Stimulated activated memory B cell treated with anti-CD40 and anti-IgM and Interleukin-4, amounts not matched to agents 10 μg/mL and 1 μg/mL and 100 μg/mL, for 72 hours (primary cell): ENCODE measurements at places on chromosomes 2 and 18.

- no peak for ATAC-seq
Observed at GRCh38 chr2:4174796-4175195, 471.4 kb downstream of the DCDC2C start.

DNA sequence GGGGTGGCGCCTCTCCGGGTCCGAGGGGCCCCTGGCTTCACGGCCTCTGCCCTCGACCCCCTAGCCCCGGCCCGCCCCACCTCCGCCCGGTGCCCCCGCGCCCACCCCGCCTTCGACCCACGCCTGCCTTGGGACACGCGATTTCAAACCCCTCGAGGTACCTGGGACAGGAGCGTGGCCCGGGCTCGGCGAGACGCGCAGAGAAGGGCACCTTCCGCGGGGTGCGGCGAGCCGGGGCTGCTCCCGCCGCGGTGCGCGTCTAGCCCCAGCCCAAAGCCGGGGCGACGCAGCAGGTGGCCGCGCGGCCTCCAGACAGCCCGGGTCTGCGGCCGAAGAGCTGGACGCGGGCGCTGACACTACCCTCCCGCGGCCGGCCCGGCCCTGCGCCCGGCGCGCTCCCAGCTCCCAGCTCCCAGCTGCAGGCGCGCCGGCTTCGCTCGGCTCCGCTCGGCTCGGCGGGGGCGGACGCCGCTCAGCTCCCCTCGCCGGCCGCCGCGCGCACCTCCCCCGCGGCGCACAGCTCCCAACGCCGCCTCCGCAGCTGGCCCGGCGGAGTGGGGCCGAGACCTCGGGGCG, at the start of gene CRACDL:
Gene CRACDL (minus strand): TSS at position 449 of the 576 bp plus-strand sequence. CDS start 89,425 bp downstream, outside the sequence.
- ATAC-seq: peak; percentile 10

GRCh38 chr2:43073401-43073825, 153.0 kb downstream of the ZFP36L2 start:
- no peak for ATAC-seq

DNA sequence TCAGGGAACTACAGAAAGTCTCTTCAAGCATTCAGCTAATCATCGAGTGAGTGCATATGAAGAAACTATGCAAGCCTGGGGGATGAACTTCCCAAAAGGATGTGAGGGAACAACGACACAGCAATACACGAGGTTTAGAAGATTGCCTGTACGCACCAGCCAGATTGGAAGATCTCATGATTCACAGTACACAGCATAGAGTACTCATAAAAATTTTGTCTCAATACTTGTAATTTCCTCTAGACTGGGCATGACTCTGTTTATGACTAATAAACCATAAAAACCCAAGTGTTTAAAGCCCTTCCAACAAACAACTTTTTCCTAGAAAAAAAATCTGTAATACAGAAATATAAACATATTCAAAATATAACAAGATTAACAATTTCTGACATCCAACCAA, 279.7 kb downstream of the KCNJ3 start:
- ATAC-seq: no peak

- ATAC-seq: no peak
Observed at GRCh38 chr2:199770716-199771115, 80.3 kb downstream of the FTCDNL1 start.

- ATAC-seq: no peak
Observed at GRCh38 chr2:136332436-136333095, 214.6 kb upstream of the CXCR4 start.

GRCh38 chr18:73691118-73691517, 456.5 kb downstream of the FBXO15 start:
- ATAC-seq: no peak

- no peak for ATAC-seq
Observed at GRCh38 chr2:224819075-224819474, 102.9 kb upstream of the CCDC195 start.

DNA sequence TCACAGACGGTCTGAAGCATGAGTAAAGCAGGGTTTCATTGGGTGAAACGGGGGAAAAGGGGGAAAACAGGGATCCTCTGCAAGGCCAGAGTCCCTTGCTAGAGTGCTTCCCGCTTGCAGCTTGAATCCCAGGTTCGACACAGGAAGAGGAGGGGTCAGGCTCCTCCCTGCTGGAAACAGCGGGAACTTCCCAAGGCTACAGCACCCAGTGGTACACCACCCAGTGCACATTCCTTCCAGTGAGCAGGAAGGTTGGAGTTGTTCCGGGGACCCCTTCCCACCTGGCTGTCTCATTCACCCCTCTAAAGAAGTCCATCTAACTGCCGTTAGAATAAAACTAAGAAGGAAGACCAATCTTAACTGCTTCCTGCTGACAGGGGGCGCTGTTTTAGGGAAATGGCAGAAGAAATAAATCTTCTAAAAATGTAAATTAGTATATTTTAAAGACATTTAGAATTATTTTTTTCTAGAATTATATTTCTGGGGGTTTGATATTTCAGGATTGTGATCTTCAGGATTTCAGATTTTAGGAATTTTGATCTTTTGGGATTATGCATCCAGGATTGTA, 230.9 kb downstream of the RBM43 start:
- ATAC-seq: no peak

DNA sequence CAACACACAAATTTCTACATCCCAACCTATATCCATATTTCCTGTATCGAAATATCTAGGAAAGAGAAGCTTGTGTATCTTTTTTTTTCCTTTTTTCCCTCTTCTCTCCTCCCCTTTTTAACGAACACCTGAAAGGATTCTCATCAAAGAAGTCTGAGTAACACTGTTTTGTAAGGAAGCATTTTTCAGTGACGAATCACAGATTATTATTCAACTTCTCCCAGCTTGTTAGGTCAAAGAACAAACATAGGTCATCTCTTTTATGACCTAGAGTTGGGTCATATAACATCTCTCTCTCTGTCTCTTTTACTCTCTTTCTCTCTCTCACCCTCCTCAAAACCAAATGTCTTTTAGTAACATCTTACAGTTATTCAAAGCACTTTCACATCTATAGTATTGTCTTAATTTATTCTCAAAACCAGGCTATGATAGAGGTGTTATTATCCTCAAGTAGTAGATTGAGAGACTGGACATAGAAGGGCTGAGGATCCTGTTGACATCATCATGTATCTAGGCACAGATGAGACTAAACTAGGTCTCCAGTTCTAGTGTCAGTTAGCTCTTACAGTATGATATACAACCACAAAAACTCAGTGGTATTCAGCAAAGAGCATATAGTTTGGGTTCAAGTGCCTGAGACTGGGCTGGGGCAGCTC, 80.1 kb upstream of the SPOPL start:
- ATAC-seq: no peak

DNA sequence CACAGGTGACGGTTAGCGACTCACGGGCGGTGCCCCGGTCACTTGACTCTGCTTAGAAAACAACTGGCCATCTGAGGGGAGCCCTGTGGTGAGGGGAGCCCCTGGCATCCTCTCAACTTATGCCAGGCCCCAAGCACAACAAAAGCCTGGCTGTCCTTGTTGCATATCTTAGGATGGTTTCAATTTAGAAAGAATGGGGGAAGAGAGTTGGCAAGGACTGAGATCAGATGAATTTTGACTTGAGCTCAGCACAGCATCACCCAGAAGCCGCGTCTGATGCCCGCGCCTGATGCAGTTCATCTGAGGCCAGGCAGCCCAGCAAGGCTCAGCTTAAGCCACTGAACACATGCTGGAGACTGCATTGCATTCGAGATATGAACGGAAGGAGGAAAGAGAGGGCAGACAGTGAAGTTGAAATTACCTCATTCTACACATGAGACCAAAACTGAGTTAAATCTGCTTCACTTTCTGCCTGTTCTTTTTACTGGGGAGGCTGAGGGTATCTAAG, 36.8 kb downstream of the MYT1L start:
- ATAC-seq: no peak

- no peak for ATAC-seq
Observed at GRCh38 chr2:217710211-217710765, 292.5 kb downstream of the TNS1 start.

DNA sequence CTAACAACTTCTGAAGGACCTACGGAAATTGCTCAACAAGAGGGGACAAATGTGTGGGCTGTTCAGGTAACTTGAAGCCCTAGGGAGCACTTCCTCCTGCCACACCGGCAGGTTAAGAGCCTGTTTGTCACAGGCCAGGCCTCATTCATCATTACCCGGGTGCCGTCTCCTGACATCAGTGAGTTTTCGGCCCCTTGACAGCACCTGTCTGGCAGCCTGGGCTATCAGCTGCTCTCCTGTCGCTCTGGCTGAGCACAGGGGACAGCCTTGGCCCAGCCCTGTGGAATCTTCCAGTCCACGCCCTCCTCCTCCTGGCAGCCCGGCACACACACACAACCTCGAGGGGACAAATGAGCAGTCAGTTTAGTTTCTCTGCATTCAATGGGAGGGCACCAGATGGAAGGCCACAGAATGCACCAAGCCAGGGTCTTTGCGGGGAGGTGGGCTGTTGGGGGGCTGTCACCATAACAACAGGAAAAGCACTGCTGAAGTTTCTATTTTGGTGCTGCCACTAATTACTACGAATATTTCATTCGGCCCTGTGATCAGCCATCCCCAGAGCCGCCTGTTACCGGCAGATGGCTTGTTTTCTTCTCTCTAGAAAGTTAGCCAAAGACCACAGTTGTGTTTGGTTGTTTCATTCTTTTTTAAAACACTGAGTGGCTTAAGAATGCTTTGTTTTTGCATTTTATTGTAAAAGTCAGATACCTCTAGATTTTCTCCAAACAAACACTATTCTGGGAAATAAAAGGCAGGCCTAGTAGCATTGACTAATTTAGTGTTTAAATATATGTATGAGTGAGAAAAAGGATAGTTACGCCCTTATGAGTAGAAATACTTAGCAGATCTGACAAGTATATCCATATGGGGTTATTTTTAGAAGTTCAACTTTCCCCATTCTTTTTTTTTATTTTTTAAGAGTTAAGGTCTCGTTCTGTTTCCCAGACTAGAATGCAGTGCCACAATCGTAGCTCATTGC, 189.9 kb upstream of the NDUFV2 start:
- peak; percentile 79 for ATAC-seq

DNA sequence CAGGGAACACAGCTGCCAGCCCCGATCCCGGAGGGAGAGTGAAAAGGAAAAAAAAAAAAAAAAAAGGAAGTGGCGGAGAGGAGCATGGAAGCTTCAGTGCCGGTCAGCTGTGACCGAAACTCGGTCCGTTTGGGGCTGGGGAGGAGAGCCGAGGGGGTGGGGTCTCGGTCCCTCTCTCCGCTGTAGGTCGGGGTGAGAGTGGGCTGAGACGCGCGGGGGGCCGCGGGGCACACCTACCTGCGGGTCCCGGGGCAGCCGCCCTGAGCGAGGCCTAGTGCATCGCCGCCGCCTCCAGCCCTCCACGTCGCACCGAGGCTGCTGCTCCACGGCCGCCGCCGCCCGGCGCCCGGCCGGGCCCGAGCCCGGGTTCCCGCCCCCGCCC, 536 bp downstream of the VPS54 start:
- ATAC-seq: peak; percentile 79

GRCh38 chr2:8648441-8649213, 33.2 kb upstream of the ID2 start:
- ATAC-seq: no peak

DNA sequence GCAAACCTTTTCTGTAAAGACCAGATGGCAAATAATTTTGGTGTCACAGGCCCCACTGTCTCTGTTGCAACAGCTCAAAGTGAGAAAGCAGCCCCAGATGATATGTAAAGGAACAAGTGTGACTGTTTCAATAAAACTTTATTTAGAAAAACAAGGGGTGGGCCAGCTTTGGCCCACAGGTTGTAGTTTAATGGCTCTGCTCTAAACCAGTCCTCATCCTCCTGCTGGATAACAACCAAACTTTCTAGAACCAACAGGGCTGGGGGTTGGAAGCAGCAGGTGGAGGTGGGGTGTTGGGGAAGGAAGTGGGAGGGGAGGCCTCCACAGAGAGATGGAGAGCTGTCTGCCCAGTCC, 28.8 kb upstream of the INHBB start:
- ATAC-seq: no peak

- ATAC-seq: no peak
Observed at GRCh38 chr2:15784886-15785801, 155.2 kb upstream of the MYCN start.

DNA sequence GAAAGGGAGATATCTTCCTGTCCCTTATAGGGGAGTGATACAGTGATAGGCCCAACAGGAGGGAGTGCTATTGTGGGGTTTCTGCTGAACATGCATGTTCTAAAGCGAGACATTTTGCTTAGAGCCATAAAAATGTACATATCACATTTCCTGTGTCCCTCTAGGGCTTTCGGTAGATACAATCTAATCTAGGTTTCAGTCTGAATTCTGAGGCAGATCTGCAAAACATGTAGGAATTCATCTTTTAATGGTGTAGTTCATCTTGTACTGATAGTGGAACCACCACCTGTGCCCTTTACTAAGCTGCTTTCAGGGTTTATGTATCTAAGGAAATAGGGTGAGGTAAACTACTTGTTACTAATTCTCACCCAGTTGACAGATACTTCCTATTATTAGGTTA, 73.8 kb downstream of the SPTBN1 start:
- ATAC-seq: no peak

GRCh38 chr18:74895686-74896085, 298.0 kb downstream of the ZNF407 start:
- no peak for ATAC-seq

GRCh38 chr2:88542668-88543067, 84.6 kb downstream of the EIF2AK3 start:
- ATAC-seq: no peak
